ENCODE measurements at places on chromosomes 11 and 22. TPM values are rescaled to one million over a fixed set of nuclear protein-coding genes. Genes with fewer than 3 reads are reported as not detected.
A peak's percentile ranks its signal among the peaks of the same experiment; 100 is the strongest.

- no peak for DNase-seq
Observed at GRCh38 chr11:126318574-126319373, 14.9 kb downstream of the DCPS start.

GRCh38 chr11:8247312-8247711 lies 16.4 kb downstream of the LMO1 start:
- no peak for DNase-seq

- DNase-seq = no peak
Observed at GRCh38 chr22:50019316-50019715, 6.8 kb upstream of the IL17REL start.

DNA sequence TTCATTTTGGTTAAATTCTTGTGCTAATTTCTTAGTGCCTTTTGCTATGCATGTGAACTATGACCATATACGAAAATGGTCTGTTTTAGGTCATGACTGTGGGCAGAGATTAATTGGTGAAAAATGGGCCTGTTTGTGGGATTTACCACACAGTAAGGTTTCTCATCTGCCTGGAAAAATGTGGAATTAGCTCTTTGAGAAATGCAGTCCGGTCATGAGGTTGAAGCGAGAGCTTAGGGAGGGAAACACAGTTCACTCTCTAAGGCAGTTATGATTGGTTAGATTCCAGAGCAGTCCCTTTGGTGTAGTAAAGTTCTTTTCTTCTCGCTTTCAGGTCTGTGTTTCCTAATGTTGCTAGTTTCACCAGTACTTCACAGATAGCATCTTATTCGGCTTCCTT lies 1.2 kb upstream of the PDE3B start:
- DNase-seq = no peak

DNA sequence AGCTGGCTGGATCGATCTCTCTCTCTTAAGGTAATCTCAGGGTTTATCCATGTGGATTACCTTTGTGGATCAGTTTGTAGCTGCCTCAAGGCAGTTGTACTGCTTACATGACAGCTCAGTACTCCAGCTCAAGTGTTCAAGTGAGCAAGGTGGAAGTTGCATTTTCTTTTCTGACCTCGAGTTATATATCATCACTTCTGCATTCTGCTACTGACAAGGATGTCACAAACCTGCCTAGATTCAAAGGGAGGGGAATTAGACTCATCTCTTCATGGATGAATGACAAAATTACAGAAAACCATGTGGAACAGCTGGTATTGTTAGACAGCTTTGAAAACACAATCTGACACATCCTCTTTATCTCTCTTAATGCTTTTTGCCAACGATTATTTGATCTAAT lies 6.1 kb upstream of the TCN2 start:
- DNase-seq = no peak

DNA sequence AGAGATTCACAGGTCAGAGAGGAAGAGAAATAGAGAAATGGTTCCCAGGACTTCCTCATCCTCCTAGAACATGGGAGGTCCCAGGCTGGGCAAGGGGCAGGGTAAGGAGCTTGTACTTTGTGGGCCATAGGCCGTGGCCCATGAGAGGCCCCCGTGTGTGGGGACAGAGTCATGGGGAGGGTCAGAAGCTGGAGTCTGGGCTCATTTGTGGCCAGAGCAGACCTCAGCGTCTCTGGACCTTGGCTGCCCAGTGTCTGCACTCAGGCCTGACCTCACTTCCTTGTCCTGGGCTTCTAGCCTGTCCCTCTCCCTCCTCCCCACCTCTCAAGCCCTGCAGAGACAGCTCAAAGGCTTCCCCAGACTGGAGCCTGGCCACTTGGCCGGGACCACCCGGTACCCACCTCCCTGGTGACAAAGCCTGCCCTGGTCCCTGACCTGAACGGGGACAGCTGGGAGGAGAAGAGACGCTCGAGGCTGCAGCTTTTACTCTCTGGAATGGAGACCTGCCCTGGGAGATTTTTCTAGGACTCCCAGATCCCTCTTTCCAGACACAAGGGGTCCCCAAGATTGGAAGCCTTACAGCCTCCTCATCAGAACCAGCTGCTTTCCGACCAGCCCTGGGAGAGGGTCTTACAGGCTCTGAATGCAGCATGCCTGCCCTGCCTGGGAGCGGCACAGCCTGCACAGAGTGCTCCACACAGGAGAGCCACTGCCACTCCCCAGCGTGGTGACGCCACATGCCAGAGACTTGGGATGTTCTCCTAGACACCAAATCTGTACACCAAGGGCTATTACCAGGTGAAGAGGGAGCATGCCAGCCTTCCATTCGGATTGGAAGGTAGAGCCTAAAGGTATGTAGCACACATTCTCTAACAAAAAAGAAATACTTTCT lies 569.0 kb upstream of the B3GAT1 start:
- DNase-seq = no peak

The SEPTIN3 gene
- polyA plus RNA-seq = not detected

- DNase-seq = no peak
Observed at GRCh38 chr11:1371026-1371325, 18.8 kb upstream of the BRSK2 start.

- DNase-seq = no peak
Observed at GRCh38 chr11:119531623-119532022, 108.7 kb upstream of the THY1 start.

The GLYATL1 gene
- not detected for polyA plus RNA-seq

DNA sequence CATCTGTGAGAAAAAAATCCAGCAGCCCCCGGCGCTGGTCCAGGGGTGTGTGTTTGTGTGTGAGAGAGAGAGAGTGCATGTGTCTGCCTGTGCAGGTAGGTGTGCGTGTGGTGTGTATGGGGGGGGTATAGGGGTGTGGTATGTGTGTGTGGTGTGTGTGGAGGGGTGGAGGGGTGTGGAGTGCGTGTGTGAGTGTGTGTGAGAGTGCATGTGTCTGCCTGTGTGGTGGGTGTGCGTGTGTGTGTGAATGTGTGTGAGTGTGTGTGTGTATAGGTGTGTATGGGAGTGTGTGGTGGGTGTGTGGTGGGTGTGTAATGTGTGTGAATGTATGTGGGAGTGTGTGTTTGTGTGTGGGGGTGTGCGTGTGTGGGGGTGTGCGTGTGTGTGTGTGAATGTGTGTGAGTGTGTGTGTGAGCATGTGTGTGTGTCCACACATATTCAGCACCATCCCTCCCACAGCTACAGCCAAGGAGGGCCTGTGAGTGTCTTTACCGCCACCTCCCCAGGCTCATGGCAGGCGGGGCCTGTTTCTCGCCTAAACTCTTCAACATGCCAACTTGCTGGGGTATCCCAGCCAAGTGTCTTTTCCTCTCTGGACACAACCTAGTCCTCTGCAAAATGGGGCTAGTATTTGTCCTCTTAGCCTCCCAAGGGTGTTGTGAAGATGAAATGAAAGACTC lies 11.9 kb downstream of the LMO1 start:
- no peak for DNase-seq

The ESAM gene
- polyA plus RNA-seq = 16.5 TPM

- DNase-seq = no peak
Observed at GRCh38 chr11:71247551-71248250, 4.7 kb downstream of the SHANK2 start.

The CSKMT gene
- 3.9 TPM for polyA plus RNA-seq

The ZNF280B gene
- polyA plus RNA-seq = 4.1 TPM

DNA sequence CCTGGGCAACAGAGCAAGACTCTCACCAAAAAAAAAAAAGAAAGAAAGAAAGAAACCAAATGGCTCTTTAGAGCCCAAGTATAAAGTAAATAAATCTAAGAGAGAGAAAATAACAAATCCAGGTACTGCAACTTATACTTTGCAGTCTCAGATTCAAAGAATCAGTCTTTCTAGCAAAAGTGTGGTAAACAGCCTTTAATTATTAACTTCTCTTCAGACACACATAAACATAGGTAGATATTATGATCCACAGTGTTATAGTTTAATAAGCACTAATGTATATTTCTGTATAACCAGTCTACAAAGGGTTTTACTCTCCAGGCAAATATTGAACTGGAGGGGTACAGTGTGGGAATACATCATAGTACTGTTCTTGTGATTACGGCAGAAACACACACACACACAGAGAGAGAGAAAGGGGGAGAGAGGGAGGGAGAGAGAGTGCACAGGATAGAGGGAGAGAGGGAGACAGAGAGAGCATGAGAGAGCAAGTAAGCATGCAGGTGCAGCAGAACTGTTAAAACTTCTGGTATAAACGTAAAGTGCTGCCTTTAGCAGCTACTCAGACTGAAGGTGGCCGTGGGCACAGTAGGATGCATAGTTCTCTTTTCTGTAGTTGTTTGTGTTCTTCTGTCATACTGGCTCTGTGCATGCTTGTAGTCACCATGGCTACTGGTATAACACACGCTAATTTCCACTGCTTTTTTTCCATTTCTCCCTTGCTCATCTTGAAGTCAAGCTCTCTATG lies 32.3 kb downstream of the MTMR2 start:
- no peak for DNase-seq

- no peak for DNase-seq
Observed at GRCh38 chr11:116355104-116355503, 417.7 kb downstream of the BUD13 start.

The TRPT1 gene
- polyA plus RNA-seq = 89.0 TPM

DNA sequence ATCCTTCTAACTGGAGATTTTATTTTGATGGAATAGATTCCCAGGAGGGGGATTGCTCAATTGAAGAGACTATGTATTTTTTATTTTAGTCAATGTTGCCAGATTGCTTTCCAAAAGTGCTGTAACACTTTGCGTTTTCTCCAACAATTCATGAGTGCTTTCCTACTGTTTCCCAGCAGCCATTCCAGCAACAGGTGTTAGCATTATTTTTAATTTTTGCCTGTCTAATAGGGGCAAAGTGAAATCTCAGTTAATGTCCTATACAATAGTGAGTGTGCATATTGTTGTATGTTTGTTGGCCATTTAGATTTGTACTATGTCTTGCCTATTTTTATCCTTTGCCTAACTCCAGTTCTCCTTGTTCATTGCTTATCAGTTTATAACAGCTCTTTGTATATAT lies 12.1 kb upstream of the CACNG2 start:
- DNase-seq = no peak

DNA sequence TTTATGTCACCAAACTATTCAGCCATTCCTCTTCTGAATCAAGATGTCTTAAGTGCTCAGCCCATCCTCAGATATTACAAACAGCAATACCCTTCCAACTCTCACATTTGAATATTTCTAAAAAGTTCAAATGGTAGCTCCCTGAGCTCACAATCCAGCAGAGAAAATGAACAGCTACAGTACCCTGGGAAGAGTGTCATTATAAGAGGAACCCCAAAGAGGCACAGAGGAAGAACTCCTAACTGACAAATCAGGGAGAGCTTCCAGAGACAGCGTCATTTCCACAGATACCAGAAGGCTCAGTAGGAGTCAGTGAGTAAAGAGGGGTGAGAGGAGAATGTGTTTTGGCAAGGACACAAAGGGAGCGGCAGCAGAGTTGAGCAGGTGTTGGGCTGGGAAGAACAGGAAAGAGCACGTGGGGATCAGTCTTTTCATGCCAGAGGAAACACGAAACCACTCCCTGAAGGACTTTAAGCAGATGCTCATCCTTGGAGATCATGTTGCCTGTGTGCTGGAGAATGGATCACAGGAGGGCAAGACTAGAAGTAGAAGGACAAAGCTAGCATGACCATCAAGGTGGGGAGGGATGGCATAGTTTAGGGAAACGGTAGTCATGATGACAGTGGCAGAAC lies 4.3 kb downstream of the CLTCL1 start:
- no peak for DNase-seq

The CARD16 gene
- 202 TPM for polyA plus RNA-seq

The CLDN5 gene
- 0.31 TPM for polyA plus RNA-seq

DNA sequence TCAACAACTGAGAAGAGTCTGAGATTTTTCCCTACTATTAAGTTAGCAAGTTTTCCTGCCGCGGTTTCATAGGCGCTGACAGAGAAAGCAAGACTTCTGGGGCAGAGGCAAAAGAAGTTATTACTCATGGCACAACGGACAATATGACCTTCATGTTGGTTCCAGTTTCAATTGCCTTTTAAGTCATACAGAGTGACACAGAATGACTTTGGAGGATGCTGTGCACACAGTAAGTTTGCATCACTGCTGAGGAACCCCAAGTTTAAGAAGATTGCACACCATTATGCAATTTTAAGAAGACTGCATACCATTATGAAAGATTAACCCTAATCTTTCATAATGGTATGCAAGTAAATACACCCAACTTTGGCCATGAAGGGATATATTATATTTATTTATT lies 626.5 kb upstream of the CHORDC1 start:
- DNase-seq = no peak

The CARS1 gene
- polyA plus RNA-seq = 24.7 TPM

The FOLR2 gene
- polyA plus RNA-seq = 1.6 TPM

GRCh38 chr11:102573851-102574250 lies 43.3 kb upstream of the MMP7 start:
- no peak for DNase-seq

DNA sequence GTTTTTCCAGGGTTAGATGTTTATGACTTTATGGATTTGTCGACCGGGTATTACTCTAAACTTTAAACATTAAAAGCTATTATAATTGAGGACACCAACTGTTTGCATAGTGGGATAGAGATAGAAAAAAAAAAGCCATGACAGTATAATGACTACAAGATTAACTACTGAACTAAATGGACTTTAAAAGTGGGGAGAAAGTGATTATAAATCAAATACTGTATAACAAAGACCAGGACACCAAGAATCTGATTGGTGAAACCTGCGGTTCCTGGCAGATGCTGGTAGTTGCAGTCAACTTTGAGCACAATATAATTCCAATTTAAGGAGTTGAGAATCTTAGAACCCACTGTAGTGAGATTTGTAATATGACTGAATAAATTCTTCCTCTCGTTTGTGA lies 2.5 kb downstream of the CRKL start:
- DNase-seq = no peak

The ABCG4 gene
- not detected for polyA plus RNA-seq

The TSSC4 gene
- 67.7 TPM for polyA plus RNA-seq

The OR51I1 gene
- polyA plus RNA-seq = not detected

DNA sequence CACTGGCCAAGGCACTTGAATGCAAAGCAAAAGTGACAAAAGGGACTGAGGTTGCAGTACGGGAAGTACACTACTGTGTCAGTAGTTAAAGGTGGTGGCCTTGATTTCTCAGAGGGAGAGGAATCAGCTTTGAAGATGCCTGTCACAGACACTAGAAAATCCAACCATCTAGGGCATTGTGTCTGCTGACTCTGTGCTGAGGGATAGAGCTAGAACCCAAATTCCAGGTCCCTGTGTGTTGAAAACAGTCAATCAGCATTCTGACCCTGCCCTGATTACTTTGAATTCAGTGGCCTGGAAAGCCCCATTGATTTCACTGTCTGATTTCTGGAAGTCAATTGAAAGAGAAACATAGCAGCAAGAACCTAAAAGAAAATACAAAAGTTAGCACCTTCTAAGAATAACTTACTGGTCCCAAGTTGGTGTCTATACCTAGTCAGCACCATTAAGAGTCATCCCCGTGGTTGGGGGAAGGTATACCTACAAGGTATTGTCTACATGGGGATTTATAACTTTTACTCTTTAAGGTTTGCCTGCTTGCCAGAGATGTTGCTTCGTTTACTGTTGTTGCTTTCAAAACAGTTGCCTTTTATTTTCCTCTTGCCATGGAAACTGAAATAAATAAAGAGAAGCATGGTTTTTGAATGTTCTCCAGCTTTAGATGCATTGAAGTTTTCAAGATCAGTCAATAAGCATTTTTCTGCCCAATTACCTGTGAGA lies 97.3 kb downstream of the PDHX start:
- peak; percentile 23 for DNase-seq

GRCh38 chr22:19749876-19750275 lies 10.7 kb upstream of the TBX1 start:
- no peak for DNase-seq

GRCh38 chr11:107172996-107173395 lies 154.7 kb upstream of the GUCY1A2 start:
- no peak for DNase-seq

- DNase-seq = no peak
Observed at GRCh38 chr11:8615291-8616032, 21.4 kb upstream of the STK33 start.

The FDXACB1 gene
- polyA plus RNA-seq = 7.0 TPM

All from naive B cell (primary cell).